CD8-positive, alpha-beta T cell (primary cell): ENCODE measurements at places on chromosomes 5 and 9.

GRCh38 chr5:68305223-68305870 is 89.8 kb downstream of the PIK3R1 start:
- no peak for DNase-seq

GRCh38 chr5:61995486-61995885 is 310.5 kb upstream of the KIF2A start:
- DNase-seq: no peak

DNA sequence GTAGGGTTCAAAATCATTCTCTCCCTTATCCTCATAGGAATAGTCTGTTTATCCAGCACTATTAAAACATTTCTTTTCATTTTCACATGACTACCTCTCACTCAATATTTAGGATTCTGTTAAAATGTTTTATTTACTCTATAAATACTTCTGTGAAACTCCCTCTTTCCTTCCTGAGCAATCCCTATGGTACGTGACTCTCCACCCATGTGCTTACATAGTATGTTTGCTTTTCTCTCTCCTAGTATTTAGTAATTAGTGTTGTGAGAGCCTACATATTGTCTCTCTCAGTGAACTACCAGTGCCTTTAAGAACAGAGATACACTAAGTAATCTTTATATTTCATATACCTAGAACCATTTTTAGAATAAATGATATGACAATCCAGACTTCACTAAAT is 46.0 kb downstream of the PTPRD start:
- no peak for DNase-seq

DNA sequence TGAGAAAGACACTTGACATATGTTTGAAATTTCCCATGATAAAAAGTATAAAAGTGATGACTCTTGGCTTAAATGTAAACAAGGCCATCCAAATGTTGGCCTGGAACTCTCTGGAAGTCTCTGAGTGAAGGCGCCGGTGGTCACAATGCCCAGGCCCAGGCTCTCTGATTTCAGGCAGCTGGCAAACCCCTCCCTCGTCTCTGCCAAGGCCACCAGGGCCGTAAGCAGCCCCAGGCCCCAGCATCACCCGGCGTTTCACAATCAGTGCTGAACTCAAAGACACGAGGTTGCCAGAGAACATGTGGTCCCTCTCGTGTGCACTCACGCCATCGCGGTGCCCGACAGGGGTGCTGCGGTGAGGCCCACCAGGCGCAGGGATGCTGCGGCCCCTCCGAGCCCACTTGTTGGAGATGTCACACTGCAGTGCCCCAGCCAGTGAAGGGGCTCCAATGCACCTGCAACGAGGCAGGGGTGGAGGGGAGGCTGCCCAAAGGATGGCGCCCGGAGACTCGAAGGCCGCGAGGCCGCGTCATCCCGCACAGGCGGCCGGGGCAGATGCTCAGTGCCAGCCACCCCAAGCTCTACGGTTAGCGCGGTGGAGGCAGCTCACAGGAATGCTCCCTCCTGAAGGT is 15.0 kb downstream of the LPCAT1 start:
- DNase-seq: peak; percentile 11

DNA sequence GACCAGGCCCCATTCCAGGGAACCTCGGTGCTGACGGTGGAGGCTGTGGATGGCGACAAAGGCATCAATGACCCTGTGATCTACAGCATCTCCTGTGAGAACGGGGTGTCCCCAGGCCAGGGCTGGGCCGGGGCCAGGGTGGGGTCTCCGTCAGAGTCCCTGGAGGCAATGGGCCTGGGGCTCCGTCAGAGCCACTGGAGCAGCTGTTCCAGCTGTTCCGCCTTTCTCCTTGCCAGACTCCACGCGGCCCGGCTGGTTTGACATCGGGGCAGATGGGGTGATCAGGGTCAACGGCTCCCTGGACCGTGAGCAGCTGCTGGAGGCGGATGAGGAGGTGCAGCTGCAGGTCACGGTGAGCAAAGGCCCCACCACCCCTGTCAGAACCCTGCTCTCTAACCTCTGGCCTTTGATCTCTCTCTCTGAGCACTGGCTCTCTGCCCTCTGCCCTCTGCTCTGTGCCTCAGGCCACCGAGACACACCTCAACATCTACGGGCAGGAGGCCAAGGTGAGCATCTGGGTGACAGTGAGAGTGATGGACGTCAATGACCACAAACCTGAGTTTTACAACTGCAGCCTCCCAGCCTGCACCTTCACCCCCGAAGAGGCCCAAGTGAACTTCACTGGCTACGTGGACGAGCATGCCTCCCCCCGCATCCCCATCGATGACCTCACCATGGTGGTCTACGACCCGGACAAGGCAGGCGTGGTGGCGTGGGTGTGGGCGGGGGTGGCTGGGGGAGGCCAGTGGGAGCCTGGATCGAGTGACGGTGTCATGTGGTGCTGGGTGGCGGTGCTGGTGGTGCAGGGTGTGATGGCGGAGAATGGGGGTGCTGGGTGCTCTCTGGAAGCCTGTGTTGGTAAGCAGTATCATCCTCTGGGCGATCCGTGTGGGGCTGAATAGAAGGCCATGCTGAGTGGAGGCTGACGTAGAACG is 26.6 kb downstream of the CDHR2 start:
- DNase-seq: no peak

DNA sequence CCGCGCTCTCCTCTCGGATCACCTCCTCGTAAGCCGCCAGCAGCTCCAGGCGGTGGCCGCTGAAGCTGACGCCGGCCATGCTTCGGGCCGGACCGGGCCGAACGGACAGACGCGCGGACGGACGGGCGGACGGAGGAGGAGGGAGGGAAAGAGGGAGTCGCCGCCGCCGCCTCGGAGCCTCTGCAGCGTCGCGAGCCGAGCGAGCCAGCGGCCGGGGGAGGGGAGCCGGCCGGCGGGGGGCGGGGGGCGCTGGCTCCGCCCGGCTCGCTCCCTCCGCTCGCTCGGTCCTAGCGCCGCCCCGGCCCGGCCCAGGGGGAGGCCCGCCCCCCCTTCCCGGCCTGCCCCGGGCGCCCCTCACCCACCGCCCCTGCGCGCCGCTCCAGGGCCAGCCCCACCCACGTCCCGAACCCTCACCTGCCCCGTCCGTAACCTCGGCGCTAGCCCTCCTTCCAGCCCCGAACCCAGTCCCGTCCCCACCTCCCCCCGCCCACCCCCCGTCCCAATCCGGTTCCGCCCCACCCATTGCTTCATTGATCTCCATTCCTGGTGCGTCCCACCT is at the start of gene DBN1:
Gene DBN1, minus strand, starts transcription at position 192 of the 559 bp plus-strand sequence. Its CDS starts 113 bp downstream, at position 79.
- peak; percentile 53 for DNase-seq
